ENCODE measurements at places on chromosomes 13 and 19.

- DNase-seq = no peak
Observed at GRCh38 chr13:83221256-83221655, 661.0 kb downstream of the SLITRK1 start.

DNA sequence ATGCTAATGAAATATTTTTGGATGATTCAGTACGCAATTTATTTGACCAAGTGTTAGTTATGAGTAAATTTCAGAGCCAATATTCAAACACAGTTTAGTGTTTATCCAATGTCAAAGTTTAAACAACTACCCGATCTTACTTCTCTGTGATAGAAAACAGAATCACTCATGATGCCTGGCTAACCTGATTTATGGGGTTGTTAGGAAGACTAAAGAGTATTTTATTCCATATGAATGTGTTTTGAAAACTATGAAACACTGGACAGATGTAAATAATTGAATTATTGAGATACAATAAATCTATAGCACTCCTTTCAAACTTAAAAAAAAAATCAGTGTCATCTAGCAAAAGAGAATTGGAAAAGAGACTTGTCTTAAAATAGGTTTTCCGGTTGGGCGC, 1181.8 kb downstream of the EFNB2 start:
- no peak for DNase-seq

- DNase-seq = no peak
Observed at GRCh38 chr19:18871543-18871942, 24.4 kb downstream of the CERS1 start.

DNA sequence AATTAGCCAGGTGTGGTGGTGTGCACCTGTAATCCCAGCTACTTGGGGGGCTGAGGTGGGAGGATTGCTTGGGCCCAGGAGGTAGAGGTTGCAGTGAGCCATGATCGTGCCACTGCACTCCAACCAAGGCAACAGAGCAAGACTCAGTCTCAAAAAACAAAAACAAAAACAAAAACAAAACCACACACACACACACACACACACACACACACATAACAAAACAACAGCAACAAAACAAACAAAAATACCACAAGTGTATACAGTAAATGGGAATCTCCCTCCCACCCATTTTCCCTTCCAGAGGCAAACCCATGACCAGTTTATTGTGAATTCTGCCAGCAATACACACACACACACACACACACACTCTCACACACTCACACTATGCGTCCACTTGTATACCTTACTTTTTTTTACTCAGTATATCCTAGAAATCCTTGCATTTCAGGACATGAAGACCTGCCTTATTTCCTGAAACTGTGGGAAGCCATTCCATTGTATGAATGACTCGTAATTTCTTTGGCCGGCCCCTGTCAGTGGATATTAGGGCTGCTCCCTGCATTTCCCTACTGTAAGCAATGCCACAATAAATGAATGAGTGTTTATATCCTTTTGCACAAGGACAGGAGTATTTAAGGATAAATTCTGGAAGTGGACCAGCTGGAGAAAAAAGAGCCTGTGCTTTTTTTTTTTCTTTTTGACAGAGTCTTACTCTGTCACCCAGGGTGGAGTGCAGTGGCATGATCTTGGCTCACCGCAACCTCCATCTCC, 6.9 kb upstream of the PLEKHF1 start:
- DNase-seq = no peak

GRCh38 chr13:111572956-111573761, 252.7 kb downstream of the TEX29 start:
- DNase-seq = no peak

DNA sequence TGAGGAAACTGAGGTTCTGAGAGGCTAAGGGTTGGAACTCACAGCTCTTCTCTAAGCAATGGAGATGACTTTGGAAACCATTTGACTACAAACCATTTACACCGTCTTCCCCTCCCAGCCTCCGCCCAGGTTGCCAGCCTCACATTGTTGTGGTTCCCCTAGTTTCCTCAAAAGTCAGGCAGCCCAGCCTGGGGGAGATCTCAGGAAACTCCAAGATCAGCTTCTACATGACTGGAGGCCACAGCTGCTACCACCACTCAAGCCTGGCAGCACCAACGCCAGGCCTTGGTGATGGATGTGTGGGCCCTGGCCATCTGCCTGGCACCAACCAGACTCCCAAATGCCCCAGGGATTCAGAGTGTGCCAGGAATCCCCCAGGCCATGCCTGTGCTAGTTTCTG, 207.9 kb downstream of the TSHZ3 start:
- no peak for DNase-seq

GRCh38 chr19:17926044-17926443, 6.8 kb upstream of the CCDC124 start:
- no peak for DNase-seq

DNA sequence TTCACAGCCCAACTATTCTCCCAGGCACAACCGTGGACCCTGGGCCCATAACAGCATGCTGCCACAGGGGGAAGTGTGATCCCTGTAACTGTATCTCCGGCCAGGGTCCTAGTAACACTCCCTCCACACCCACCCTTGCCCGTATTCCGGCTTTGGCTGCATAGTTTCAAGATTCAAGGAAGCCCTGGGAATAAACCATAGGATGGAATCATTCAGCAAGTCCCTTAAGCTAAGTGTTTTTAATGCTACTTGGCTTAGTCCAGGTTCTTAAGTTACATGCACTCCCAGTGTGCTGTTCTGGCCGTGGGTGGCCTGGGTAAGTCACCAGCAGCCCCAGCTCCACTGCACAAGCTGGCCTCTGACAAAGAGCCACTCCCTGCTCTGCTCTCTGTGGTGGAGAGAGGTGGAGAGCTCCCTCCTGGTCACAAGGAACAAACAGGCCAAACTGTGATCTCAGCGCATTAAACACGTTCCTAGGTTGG, 532.4 kb upstream of the SGCG start:
- no peak for DNase-seq

DNA sequence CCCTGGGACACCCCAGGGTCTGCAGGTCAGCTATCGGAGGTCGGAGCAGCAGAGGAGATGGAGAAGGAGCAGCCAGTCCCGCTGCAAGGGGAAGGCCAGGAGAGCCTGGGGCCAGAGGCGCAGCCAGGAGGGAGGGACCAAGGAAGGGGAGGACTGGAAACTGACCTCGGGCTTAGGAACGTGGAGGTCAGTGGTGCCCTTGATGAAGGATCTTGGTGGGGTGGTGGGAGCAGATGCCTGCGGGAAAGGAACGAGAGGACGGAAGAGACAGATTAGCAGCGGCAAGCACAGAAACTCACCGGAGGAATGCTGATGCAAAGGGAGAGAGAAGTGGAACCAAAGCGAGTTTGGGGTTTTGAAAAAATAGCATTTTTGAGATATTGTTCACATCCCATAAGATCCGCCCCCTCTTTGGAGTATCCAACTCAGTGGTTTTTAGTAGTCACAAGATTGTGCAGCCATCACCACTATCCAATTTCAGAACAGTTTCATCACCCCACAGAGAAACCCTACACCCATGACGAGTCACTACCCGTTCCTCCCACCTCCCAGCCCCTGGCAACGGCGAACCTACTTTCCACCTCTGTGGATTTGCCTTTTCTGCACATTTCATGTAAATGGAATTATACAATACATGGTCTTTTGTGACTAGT, 22.1 kb downstream of the PLEKHF1 start:
- DNase-seq = no peak

DNA sequence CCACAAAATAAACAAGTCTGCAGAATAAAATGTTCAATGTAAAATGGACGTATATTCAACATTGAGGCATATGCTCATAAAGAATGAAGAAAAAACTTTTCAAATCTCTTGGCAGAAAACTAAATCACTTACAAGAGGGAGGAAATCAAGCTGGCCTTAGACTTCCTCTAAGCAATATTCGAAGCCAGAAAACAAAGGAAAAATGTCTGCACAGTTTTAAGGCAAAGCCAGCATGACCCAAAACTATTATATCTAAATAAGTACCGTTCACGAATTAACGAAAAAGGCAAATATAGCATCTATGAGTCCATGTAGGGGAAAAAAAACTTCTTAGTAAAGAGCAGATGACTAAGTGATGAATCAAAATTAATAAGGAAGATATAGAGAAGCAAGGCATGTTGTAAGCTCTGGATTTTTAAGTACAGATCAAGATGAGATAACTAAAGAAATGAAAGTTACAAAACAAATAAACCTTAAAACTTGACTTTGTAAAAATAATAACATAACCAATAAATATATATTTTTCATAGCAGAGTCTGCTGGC, 101.3 kb downstream of the KCNRG start:
- DNase-seq = no peak

DNA sequence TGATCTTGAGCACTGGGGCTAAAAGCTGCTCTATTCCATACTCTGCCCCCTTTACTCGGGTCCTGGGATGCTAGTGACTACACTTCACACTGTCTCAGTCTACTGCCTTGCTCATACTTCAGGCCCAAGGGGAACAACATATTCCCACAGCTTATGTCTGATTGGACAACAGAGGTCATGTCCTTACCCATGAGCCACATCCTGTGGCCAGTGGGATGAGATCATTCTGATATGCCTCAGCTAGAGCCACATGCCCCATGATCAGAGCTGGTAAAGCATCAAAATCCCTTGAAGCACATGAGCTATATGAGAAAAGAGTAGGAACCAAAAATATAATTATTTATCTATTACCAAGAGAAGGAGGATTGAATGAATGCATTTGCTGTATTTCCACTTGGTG, 290.1 kb upstream of the TSHZ3 start:
- DNase-seq = no peak

- DNase-seq = no peak
Observed at GRCh38 chr13:46914341-46914740, 17.5 kb upstream of the HTR2A start.

- no peak for DNase-seq
Observed at GRCh38 chr19:15438577-15438976, 11.2 kb downstream of the WIZ start.

DNA sequence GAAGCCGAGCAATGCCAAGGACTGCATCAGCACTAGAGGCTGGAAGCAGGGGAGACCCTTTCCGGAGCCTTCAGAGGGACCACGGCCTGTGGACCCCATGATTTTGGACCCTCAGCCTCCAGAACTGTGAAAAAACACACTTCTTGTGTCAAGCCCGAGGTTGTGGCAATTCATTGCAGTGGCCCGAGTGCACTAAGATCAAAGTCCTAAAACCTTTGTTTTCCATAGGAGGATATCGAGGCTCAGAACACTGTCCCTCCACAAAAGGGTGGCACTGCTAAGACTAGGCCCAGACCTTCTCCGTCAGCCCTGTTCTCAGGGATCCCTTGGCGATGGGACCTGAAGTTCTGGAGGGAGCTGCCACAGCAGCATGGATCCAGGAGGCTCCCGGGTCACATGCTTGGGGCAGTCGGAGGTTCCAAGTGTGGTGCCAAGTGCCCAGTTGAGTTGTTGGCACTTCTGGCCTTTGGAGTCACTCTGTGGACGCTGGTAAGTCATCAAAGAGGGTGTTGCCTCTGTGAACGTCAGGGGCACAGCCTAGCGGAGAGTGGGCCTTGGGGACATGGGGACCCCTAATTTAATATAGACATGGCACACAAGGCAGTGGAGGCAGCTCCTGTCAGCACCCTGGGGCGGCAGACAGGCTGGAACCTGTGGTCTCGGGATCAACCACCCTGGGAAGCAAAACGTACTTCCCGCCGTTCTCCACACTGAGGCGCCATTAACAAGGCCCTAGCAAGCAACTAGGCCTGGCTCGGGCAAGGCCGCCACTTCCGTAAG, 199.2 kb downstream of the COL4A1 start:
- DNase-seq = no peak

DNA sequence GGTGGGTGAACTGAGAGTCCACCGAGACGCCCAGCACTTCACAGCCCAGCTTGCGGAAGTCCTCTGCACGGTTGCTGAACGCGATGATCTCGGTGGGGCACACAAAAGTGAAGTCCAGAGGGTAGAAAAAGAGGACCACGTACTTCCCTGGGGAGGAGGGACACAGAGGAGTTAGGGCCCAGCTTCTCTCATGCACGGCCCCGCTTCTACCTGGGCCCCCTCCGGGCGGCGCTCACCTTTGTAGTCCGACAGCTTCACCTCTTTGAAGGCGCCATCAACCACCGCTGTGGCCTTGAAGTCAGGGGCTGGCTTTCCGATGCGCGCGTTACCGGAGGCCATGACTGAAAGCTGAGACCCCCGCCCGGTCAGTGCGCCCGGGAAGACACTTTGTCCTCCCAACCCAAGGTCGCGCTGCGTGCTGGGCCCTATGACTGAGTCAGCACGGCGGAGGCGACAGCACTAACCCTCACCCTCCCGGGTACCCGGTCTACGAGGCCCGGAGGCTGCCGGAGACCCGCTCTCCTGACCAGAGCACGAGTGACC, 606 bp downstream of the PRDX2 start:
- DNase-seq = no peak

DNA sequence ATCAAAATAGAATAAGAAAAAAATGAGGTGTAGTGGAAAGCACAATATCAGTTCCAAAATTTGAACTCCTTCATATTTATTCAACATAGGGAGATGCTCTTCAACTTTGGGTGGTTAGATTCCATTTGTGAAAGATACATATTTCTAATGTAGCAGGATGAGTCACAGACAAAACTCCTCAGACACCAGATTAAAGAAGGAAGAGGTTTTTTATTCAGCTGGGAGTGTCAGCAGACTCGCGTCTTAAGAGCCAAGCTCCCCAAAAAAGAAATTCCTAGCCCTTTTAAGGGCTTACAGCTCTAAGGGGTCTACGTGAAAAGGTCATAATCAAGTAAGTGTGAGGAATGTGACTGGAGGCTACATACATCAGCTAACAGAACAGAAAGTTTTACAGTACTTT, 6.8 kb upstream of the ZNF765 start:
- no peak for DNase-seq

- DNase-seq = no peak
Observed at GRCh38 chr19:19443902-19444680, 38.6 kb downstream of the GATAD2A start.

GRCh38 chr19:11401808-11402543, 17.1 kb downstream of the RGL3 start:
- DNase-seq = no peak

DNA sequence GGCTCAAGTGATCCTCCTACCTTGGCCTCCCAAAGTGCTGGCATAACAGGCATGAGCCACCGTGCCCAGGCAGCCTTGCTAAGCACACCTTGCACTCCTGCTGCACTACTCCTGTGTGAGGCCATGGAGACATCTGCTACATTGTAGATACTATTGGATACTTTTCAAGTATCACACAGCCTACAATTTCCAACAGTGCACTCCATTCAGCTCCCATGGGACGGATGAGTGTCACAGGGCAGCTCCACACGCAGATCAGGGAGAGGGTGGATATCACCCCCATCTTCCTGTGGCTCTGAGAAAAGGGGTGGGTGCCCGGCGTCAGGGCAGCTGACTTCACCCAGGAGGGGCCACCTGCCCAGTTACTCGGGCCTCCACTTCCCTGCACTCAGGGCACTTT, 39.1 kb upstream of the CCNE1 start:
- DNase-seq = no peak

DNA sequence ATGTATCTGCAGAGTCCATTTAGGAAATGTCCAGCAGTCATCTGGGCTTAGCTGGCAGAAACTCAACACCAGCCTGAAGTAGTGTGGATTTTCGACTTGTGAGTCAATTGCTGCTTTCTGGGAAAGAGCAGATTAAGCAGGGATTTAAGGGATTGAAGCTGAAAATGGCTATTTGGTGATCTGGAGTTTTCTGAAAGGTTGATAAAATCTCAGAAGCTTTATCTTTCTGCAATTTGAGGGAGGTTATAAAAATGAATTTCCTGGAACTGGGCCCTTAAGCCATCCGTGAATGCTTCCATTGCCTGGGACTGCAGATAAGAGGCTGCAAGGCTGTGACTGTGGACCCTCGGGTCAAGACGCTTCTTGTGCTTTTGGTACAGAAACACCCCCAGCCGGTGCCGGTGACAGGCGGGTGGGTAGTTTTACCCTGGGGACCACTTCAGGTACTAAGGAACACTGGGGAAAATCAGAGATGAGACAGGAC, 61.5 kb downstream of the COL4A1 start:
- no peak for DNase-seq

GRCh38 chr13:69109891-69110525, 997.6 kb upstream of the ATXN8OS start:
- no peak for DNase-seq

All from cerebellar nuclear complex (tissue), 1 donor.